ENCODE measurements at places on chromosomes 1 and 21.

- DNase-seq: no peak
Observed at GRCh38 chr1:237152506-237153335, 110.7 kb downstream of the RYR2 start.

- DNase-seq: no peak
Observed at GRCh38 chr1:211900441-211900840, 69.9 kb upstream of the LPGAT1 start.

DNA sequence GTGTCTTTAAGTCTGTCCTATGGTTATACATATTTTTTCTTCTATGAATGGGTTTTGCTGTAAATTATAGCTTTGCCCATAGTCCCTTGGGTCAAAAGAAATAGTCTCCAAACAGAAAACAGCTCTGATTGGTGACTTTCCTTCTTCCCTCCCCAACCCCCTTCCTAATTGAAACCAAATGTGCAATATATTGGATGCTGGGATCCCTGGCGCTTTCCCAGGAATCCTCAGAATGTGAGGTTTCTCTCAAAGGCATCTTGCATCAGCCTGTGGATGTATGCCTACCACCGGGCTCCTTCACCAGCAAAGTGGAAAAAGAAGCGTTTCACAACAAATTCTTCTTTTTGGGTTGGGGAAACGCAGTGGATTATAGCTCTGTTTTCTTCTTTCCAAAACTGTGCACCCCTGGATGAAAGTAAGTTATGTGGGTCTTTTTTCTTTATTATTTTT, at the start of gene DDR2:
Gene DDR2 (plus strand): TSS at position 248 of the 450 bp plus-strand sequence. CDS start 86,600 bp downstream, outside the sequence.
- no peak for DNase-seq

DNA sequence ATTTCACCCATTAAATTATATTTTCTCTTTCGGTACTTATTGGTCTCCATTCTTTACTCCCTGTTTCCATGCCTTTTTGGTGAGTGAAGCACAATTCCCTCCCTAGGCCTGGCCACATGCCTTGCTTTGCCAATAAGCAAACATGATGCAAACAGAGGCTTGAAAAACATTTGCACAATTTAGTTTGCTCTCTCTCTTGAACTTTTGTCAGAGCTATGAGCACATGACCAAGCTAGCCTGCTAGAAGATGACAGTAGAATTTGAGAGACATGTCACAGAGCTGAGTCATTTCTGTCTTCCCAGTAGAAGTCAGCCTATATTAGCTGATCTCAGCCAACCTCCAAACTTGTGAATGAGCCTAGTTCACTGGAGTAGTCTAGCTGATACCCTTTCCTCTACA, 24.6 kb downstream of the ANGPTL3 start:
- DNase-seq: peak; percentile 81

GRCh38 chr1:245054105-245054504, 100.7 kb upstream of the KIF26B start:
- DNase-seq: no peak

GRCh38 chr1:233959102-233959501, 54.6 kb downstream of the SLC35F3 start:
- DNase-seq: no peak

- no peak for DNase-seq
Observed at GRCh38 chr1:167345386-167345733, 124.7 kb downstream of the POU2F1 start.

GRCh38 chr1:61497013-61497412, 227.9 kb downstream of the TM2D1 start:
- no peak for DNase-seq

- DNase-seq: no peak
Observed at GRCh38 chr1:240991230-240991629, 365.8 kb downstream of the RGS7 start.

DNA sequence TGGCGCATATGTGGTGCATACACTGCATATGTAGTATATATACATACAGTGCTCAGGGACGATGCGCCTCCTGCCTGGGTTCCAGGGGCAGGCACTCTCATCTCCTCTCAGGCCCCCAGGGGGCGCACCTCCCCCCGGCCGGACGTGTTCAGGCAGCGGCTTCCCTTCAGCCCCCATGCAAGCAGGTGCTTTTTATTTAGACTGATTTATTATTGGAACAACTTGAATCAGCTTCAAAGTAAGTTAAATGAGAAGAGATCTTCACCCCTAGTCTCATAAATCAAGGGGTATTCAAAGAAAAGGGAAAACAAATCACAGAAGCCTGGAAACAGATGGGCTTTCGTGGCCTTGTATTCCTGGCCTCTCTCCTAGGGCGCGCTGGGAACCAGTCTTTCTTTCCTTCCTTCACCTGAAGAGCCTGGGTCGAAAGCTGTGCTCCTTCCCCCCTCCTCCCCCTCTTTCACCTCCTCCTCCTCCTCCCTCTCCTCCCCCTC, 64.6 kb downstream of the UBIAD1 start:
- DNase-seq: no peak

GRCh38 chr1:234018816-234019215, 114.3 kb downstream of the SLC35F3 start:
- no peak for DNase-seq

DNA sequence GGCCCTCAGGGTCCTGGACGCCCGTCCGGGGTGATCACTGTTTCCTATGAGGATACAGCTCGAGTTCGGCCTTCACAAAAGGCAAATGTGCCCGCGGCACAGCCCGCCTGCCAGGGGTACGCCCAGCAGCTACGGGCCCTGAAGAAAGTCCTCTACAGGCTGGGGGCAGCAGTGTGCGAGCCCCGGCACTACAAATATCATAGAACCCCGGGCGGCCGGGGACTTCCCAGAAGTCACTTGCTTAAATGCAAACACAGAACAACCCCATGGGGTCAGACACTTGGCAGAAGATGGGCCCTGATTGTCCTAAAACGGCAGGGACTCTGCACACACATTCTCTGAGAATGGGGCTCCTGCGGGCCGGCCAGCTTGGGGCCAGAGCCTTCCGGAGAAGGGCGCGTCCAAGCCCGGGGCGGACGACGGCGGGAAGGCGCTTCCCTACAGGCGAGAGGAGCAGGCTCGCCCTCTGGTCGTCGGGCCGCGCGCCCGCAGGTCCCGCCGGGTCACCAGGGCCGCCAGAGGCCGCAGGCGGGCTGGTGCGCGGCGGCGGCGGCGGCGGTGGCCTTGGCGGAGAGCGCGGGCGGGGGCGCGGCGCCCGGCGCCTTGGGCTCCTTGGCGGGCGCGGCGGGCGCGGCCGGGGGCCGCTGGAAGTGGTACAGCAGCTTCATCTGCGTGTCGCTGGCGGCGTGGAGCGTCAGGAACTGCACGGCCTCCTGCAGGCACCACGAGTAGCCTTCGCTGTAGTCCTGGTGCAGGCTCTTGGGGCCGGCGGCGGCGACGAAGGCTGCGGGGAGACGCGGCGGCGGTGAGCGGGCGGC, 888 bp downstream of the HES5 start:
- DNase-seq: no peak

GRCh38 chr21:20253261-20253660, 744.9 kb upstream of the NCAM2 start:
- DNase-seq: no peak

GRCh38 chr1:237250055-237250454, 208.1 kb downstream of the RYR2 start:
- DNase-seq: no peak

DNA sequence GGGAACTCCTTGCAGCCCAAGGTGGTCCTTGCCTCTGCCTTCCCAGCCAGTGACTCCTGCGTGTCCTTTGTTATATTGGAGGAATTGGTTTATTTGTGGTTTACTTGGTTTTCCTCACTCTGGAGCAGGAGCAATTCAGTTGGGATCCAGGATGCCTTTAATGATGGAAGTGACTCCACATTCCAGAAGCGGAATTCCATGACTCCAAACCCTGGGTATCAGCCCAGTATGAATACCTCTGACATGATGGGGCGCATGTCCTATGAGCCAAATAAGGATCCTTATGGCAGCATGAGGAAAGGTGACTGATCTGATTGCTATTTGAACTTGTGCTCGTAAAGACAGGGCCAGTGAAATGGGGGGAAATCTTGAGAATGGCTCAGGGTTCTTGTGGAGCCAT, 15.1 kb upstream of the PIGV start:
- no peak for DNase-seq

DNA sequence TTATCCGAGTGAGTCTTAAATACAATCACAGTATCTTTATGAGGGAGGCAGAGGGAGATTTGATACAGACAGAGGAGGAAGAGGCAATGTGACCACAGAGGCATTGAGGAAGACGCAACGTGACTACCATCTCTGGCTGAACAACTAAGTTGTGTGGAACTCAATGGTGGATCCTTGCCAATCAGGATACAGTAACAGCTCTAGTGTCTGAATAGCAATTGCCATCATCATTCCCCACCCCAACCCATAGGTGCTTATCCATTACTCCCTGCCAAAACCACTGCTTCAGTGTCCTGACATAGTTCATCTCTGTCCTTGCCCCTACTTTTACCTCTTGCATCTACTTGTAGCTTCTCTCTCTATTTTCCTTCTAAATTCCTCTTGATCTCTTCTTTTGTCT, 20.5 kb upstream of the RHBDL2 start:
- DNase-seq: peak; percentile 51

DNA sequence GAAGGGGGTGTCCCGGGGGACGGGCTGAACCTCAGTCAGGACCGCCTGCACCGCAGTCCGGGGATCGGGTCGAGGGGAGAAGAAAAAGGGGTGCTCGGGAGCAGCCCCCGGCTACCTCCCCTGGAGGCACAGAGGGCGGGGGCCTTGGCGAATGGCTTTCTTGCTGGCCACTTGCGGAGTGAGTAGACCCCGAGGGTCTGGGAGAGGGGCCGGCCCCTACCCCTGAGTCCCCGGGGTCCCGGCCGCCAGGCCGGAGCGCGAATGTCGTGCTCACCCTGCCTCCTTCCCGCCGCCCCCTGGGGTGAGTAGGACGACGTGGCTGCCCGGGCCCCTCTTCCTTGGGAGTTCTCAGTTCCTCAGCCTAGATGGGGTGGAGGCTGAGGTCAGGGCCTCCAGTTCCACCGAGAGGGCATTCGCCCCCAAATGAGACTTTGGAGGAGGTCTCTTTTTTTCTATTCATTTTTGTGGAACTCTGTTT, 113.0 kb downstream of the OSBPL9 start:
- DNase-seq: no peak

DNA sequence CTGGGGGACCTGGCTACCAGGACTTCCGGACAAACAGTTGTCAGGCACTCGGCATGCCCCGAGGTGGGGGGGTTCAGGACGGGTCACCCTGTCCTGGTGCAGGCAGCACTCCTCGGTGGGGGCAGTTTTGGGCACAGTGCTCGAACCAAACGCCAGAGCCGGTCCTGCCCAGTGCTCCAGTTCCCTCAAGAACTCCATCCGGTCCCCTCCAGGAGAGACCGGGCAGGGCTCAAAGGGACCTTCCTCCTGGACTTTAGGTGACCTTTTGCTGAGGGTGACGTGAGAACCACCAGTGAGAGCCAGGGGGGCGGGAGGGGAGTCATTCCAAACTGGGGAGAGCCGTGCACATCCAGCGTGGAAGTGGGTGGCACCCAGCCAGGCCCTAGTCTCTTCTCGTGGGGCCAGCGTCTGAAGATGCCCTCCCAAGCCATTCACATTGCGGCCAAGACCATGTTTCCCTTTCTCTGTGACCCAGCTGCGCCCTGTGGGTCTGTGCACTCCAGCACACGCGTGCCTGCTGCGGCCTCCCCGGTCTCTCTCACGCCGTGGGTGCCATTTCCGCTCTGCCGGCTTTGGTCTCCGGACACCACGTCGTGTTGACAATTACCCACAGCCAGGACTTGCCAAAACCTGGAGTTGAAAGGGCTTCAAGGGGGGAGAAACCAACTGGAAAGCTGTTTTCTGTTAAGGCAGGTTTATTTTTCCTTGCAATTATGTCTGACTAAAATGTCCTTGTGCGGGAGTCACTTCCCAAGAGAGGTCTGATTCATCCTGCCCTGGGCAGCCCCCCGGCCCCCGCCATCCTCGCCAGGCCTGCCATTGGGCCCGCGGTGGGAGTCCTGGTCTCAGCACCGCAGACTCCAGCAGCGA, 178.8 kb upstream of the ARHGEF16 start:
- no peak for DNase-seq

DNA sequence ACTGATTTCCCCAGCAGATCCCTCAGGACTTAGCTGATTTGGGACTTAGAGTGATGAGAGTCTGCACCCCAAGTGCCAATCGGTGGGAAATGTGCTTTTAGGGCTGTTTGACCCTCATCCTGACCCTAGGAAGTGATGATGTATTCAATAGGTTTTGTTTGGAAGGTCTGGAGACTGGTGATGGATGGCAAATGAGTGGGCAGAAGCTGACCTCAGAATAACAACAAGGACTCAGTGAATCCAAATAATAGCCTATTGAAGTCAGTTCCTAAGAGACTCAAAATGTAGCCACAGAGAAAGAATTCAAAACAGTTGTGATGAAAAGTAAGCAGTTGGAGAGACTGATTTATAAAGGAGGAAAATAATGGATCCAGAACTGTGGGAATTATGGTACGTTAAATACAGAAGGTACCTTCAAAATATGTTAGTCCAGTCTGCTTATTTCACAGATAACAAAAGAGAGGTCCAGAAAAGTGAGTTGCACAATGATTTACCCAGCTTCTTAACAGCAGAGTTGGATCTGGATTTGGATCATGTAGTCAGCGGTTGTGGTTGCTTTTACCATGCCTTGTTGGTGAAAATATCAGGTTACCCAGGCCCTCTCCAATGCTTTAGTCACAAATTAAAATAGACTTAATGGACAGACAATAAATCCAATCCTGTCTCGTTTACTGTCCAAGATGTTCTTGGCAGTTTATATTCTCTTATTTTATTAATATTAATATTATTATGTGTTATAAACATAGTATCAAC, 123.0 kb upstream of the PTBP2 start:
- DNase-seq: no peak

- DNase-seq: no peak
Observed at GRCh38 chr1:196043268-196043667, 565.0 kb downstream of the KCNT2 start.

- DNase-seq: peak; percentile 17
Observed at GRCh38 chr1:216723274-216723780, at the start of gene ESRRG. Gene ESRRG, minus strand, starts transcription at chr1:216723429. Its CDS starts 130 bp downstream, at chr1:216723299.

DNA sequence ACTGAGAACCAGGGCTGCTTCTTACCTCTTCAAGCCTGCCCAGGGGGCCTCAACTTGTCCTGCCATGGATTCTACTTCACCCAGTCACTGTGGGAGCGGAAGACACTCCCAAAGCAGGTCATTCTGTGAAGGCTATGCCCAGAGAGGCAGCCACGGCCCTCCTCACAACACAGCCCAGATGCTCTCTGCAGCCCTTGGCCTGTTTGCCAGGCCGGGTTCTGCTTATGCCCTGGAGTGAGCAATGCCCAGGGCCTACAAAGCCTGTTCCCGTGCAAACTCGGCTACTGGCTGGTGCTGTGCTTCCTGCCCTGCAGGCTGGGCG, 33.8 kb upstream of the SLC30A1 start:
- no peak for DNase-seq

- DNase-seq: no peak
Observed at GRCh38 chr1:243553090-243553489, 297.0 kb downstream of the AKT3 start.
